ENCODE measurements at places on chromosomes 2 and 18. TPM values are rescaled to one million over a fixed set of nuclear protein-coding genes. Genes with fewer than 3 reads are reported as not detected.

CGREF1 gene
- 6.4 TPM for total RNA-seq

DNA sequence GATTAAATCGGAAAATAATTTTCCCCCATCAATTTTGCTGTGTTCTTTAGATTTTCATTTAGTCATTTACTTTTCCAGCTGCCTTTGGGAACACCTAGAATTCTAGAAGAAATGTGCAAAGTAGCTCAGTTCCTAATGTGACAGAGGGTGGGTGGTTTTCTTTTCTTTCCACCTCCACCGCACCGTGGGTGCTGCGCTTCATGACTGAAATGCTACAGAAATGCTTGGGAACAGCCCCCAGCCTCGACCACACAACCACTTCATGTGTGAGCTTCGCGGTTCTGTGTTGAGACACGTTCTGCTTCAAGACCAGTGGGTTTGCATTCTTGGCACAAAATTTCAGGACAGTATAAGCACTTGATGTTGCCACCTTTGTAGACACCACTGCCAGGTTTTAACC is 30.9 kb downstream of the E2F6 start:
- no peak for DNase-seq

GPAT2 gene
- 10.0 TPM for total RNA-seq

- DNase-seq: no peak
Observed at GRCh38 chr2:62938126-62938525, 112.5 kb upstream of the OTX1 start.

- no peak for DNase-seq
Observed at GRCh38 chr18:10138719-10139118, 224.9 kb downstream of the VAPA start.

GRCh38 chr2:181367411-181367810 is 89.8 kb upstream of the ITGA4 start:
- DNase-seq: no peak

- DNase-seq: no peak
Observed at GRCh38 chr18:8858888-8859511, 153.6 kb downstream of the MTCL1 start.

DNA sequence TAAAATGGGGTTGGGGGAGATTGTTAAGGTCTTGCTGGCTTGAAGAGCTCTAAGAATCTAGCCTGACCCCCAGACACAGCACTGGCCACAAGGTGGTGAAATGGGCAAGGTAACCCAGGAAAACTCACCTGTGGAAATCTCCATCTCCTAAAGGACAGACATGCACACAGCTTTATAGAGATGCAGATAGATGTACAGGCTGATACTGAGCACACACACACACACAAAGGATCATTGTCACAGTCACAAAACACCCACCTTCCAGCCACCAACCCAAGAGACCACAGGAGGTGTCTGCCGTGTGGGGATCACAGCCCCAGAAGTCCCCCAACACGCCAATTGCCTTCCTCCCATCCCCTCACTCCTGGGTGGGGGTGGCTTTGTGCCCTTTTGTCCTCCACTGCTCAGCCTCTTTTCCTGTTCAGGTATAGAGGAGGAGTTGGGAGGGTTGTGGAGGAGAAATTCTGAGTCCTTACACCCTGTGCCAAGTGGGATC is 3.2 kb upstream of the CYP26B1 start:
- DNase-seq: no peak

DNA sequence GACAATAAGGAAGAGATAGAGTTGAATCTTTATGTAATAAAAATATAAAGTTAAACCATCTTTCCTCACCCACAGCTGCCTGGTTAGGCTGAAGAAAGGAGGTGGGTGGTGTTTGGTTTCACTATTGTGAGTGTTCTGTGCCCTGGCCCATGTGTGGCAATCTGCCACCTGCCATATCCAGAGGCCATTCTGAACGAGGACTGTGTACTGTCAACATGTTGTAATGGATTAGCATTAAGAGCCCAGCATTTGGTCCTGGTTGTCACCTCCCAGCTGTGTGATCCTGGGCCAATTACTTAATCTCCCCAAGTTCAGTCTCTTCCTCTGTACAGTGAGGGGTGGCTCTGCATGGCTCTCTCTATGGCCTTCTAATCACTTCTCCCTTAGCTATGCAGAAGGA is 118.2 kb upstream of the SEC11C start:
- no peak for DNase-seq

DNA sequence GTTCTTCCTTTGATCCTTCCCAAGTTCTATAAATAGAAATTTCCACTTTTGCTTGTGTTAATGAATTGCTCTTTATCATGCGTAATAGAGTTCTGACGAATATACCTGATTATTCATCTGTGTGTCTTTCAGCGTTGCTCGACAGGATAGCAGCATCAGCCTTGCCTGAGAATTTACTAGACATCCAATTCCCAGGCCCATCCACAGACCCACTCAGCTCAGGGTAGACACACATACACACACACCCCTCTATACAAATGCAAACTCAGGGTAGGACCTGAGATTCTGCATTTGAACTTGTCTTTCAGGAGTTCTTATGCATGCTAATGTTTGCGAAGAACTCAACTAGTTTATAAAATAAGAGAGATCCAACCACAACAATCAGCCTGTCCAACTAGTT is 343.4 kb upstream of the GYPC start:
- no peak for DNase-seq

PCARE gene
- not detected for total RNA-seq

MARCHF4 gene
- total RNA-seq: not detected

Data from activated CD4-positive, alpha-beta T cell treated with anti-CD3 and anti-CD28 coated beads for 36 hours (primary cell).